ENCODE measurements at places on chromosomes 5 and 9. TPM values are rescaled to one million over a fixed set of nuclear protein-coding genes. Genes with fewer than 3 reads are reported as not detected.

Gene CDX1
- 0.28 TPM for total RNA-seq

DNA sequence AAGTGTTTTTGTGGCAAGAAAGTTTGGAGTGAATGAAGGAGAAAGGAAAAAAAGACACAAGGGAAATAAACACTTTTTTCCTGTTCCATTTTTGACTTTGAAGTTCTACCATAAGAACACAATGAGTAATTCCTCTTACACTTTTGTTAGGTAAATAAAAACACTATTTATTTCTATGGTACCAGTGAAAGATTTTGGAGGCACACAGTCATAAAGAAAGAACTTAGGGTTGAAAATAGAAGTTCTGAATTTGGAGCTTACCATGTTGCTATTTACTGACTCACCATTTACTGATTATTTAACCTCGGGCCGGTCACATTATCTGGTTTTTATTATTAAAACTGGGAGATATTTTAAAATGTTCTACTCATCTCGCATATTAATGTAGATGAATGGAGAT is 367.8 kb downstream of the TLE1 start:
- no peak overlapping the region for H3K4me3 ChIP-seq
- H3K27ac ChIP-seq = no peak overlapping the region
- H3K27me3 ChIP-seq = no peaks in the 10 kb centered on the region

GRCh38 chr9:121679901-121680635 is 28.6 kb downstream of the DAB2IP start:
- H3K27ac ChIP-seq = no peak overlapping the region
- peaks cover 18% of the 10 kb centered on the region for H3K36me3 ChIP-seq
- no peak for DNase-seq
- H3K4me1 ChIP-seq = peaks cover 12% of the 10 kb centered on the region

GRCh38 chr5:143004361-143005145 is 234.4 kb downstream of the ARHGAP26 start:
- no peak overlapping the region for H3K4me3 ChIP-seq
- peaks cover 8% of the 10 kb centered on the region for H3K4me1 ChIP-seq
- no peaks in the 10 kb centered on the region for H3K27me3 ChIP-seq
- no peak overlapping the region for H3K27ac ChIP-seq
- H3K36me3 ChIP-seq = no peaks in the 10 kb centered on the region

Gene PCDHB14
- total RNA-seq = 10.4 TPM

Gene SPEF2
- 25.0 TPM for total RNA-seq

DNA sequence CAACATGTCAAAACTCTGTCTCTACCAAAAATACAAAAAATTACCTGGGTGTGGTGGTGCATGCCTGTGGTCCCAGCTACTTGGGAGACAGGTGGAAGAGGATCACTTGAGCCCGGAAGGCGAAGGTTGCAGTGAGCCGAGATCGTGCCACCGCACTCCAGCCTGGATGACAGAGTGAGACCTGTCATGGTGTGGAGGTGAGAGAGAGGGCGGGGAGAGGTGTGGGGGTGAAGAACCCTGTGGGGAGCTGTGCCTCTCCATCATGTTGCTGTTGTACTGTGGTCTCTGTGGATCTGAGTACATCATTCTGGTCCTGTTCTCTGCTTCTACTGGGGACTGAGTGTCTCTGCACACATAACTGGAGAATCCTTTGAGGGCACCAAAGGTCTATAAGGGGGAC is 11.3 kb upstream of the SLC34A1 start:
- H3K4me3 ChIP-seq = no peak overlapping the region
- H3K27me3 ChIP-seq = peaks cover 19% of the 10 kb centered on the region
- peaks cover 24% of the 10 kb centered on the region for H3K4me1 ChIP-seq
- H3K27ac ChIP-seq = no peak overlapping the region

- H3K4me1 ChIP-seq = no peaks in the 10 kb centered on the region
- H3K4me3 ChIP-seq = no peak overlapping the region
- no peak for DNase-seq
- no peaks in the 10 kb centered on the region for H3K27me3 ChIP-seq
- no peak overlapping the region for H3K27ac ChIP-seq
These were observed 85.8 kb upstream of the TAS2R1 start for GRCh38 chr5:9715891-9716335.

Gene ACER2
- 3.3 TPM for total RNA-seq

GRCh38 chr9:21455320-21455719 is 15.1 kb downstream of the IFNA1 start:
- no peak overlapping the region for H3K27ac ChIP-seq
- no peaks in the 10 kb centered on the region for H3K27me3 ChIP-seq
- no peak for DNase-seq

- no peak overlapping the region for H3K27ac ChIP-seq
- H3K36me3 ChIP-seq = no peaks in the 10 kb centered on the region
- no peak overlapping the region for H3K4me3 ChIP-seq
- no peaks in the 10 kb centered on the region for H3K27me3 ChIP-seq
These were observed 128.5 kb upstream of the VLDLR start for GRCh38 chr9:2493109-2493508.

DNA sequence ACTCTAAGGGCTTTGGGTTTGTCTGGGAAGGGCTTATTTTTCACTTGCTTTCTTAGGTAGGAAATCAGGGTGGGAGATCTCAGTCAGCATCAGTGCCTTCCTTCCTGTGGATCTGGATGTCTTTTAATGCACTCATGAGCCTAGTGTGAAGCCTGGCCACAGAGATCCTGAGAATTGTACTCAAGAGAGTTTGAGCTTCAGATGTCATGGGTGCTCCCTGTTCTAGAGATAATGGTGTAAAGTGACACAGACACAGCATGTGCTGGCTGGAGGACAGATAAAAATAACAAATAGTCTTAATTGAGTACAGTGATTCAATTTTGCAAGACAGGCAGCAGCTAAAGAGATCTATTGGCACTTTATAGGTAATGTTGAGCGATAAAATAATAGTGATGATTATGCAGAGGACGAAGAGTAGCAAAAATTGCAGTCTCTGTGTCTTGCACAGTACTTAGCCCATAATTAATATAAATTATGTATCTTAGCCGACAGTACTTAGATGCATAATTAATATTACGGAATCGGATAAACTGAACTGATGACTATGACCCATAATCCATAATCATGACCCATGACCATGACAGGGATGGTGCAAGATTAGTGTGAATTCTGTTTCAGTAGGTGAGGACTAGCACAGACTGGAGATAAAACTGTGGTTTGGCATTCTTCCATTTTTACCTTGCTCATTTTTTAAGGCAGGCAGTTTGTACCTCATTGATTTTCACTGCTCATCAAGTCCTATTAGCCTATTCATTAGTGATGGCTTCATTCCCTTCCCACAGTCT is 408.7 kb upstream of the PIK3R1 start:
- H3K27ac ChIP-seq = no peak overlapping the region
- peak; percentile 64 for DNase-seq
- no peaks in the 10 kb centered on the region for H3K27me3 ChIP-seq
- H3K4me1 ChIP-seq = no peaks in the 10 kb centered on the region

DNA sequence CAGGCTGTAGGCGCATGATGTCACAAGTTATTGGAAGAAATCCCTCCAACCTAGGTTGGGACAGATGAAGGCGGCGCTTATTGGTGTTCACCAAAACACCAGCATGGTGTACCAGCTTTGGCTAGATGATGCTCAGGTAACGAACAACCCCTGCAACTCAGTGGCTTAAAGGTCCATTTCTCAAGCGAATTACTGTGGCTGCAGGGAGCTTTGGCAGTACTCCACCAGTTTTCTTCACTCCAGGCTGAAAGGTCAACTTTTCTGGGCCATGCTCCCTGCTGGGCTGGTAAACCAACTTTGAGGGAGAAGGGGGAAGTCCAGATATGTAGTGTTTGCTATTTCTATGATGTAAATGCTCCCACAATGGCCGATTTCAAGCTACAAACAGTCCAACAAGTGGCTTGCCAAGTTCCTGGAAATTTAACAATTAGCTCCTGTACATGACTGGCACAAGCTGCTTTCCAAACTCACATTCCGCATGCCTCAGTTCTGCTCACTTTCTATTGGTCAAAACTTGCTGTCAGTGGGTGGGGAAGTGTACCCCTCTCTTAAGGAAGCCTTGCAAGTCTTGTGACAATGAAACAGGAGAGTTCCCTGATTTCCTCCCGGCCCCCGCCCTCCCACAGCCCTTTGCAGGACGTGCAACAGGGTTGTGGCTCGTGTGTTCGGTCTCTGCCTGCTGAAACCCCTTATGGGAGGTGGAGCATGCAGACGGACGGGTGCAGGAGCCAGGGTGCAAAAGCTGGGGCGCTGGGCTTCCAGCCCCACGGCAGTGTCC is 588 bp upstream of the ZBED3 start:
- peaks cover 8% of the 10 kb centered on the region for H3K4me1 ChIP-seq
- peak; percentile 60 for DNase-seq
- H3K36me3 ChIP-seq = peaks cover 5% of the 10 kb centered on the region
- peak overlapping the region; percentile 82 for H3K4me3 ChIP-seq

DNA sequence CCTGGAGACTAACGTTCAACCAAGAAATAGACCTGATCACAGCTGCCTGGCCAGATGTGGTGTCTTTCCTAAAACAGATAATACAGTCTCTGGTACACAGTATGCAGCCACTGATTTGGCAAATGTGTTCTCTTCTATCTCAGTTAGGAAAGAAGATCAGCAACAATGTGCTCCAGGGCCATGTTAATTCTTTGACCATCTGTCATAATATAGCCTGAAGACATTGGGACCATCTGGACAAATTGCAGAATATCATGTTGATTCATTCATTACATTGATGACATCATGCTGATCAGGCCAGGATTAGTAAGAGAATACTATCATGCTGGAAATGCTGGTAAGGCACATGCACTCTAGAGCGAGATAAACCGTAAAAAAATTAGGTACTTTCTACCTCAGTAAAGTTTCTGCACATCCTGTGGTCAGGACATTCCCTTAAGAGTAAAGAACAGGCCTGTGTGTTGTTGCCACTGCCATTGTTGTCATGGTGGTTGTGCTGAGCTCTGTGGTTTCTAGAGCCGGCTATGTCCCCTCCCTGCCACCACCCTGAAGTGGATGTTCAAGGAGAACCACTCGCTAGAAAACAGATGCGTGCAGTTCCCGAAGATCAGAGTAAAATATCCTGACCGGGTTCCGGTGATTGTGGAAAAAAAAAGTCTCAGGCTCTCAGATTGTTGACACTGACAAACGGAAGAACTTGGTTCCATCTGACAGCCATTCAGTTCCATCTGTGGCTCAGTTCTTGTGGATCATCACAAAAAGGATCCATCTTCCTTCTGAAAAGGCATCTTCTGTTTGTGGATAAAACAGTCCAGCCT is 6.4 kb upstream of the JMY start:
- H3K4me3 ChIP-seq = no peak overlapping the region
- no peaks in the 10 kb centered on the region for H3K36me3 ChIP-seq
- H3K4me1 ChIP-seq = no peaks in the 10 kb centered on the region
- no peaks in the 10 kb centered on the region for H3K27me3 ChIP-seq
- H3K27ac ChIP-seq = no peak overlapping the region

- no peak for DNase-seq
- H3K4me3 ChIP-seq = no peak overlapping the region
- peaks cover 9% of the 10 kb centered on the region for H3K4me1 ChIP-seq
- H3K27ac ChIP-seq = no peak overlapping the region
These were observed 227.5 kb downstream of the AGTPBP1 start for GRCh38 chr9:85514256-85514655.

GRCh38 chr5:36177154-36177553 is 25.2 kb downstream of the SKP2 start:
- no peaks in the 10 kb centered on the region for H3K27me3 ChIP-seq
- no peaks in the 10 kb centered on the region for H3K36me3 ChIP-seq
- no peak overlapping the region for H3K27ac ChIP-seq
- no peaks in the 10 kb centered on the region for H3K4me1 ChIP-seq

GRCh38 chr5:108278285-108279240 is 103.3 kb downstream of the FBXL17 start:
- no peak for DNase-seq
- H3K4me3 ChIP-seq = no peak overlapping the region
- H3K36me3 ChIP-seq = no peaks in the 10 kb centered on the region

- no peaks in the 10 kb centered on the region for H3K4me1 ChIP-seq
- H3K27ac ChIP-seq = no peak overlapping the region
- no peaks in the 10 kb centered on the region for H3K36me3 ChIP-seq
- DNase-seq = no peak
These were observed 181.9 kb downstream of the ADAMTS6 start for GRCh38 chr5:65299861-65300260.

DNA sequence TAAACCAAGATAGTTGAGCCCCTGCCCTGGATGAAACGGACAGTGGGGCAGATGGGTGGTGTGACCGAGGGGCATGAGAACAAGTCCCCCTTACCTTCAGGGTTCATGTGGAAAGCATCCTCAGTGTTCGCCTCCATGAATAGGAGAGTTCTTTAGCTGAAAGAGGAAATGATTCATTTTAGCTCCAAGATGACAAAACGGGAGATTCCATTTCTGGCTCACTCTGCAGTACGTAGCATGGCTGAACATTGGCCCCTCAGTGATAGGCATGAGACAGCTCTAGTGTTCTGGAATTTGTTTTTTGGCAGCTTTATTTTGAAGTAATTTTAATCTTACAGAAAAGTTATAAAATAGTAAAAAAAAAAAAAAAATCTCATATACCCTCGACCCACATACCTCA is 70.2 kb upstream of the AGXT2 start:
- H3K4me1 ChIP-seq = no peaks in the 10 kb centered on the region
- H3K36me3 ChIP-seq = no peaks in the 10 kb centered on the region
- H3K27me3 ChIP-seq = no peaks in the 10 kb centered on the region
- no peak overlapping the region for H3K4me3 ChIP-seq
- no peak for DNase-seq

GRCh38 chr5:31023105-31023504 is 170.4 kb upstream of the CDH6 start:
- H3K4me3 ChIP-seq = no peak overlapping the region
- no peaks in the 10 kb centered on the region for H3K4me1 ChIP-seq
- H3K36me3 ChIP-seq = no peaks in the 10 kb centered on the region
- H3K27ac ChIP-seq = no peak overlapping the region

Gene CDH12
- total RNA-seq = 10.0 TPM

Gene SLC6A3
- 1.1 TPM for total RNA-seq

Gene IL13
- not detected for total RNA-seq

DNA sequence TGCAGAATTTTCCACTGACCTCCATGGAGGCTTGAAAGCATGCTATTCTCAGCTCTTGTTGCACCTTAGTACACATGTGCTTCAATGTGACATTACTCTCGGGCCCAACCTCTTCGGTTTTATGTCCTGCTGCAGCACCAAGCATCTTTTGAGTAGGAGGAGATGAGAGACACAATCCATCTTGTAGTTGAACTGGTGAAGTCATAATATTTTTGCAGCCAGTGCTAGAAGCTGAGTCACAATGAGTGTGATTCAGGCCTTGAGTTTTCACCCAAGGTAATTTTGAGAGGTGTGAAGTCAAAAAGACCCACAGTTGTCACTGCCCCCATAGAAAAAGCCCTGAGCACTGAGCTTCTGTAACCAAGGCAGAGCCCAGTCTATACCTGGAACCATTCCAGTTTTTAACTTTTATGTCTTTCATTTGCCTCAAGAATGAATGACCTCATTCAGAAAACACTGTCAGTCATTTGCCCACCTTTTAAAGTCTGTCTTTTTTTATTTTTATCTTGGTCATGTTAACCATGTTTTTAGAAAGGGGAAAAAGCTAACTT is 117.7 kb downstream of the ZNF462 start:
- DNase-seq = no peak
- no peak overlapping the region for H3K27ac ChIP-seq
- no peaks in the 10 kb centered on the region for H3K27me3 ChIP-seq
- peaks cover 23% of the 10 kb centered on the region for H3K36me3 ChIP-seq
- H3K4me1 ChIP-seq = peaks cover 2% of the 10 kb centered on the region
